EL (cell line): ENCODE measurements at places on chromosomes 3 and 15.

DNA sequence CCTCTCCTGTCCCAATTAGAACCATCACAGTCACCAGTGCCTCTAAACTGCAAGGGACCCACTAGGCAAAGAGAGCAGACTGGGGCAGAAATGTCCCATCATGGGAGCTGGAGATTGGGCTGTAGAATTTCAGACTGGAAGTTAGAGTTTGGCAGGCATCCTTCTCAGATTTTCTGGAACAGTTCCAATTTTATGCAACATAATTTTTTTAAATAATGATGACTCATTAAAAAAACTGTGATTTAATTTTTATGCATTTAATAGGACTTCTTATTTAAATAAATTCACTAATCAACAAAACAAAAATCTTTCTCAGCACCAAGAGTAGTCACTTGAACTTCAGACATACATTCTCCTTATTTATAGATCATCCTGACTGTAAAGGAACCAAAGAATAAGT lies 84.6 kb upstream of the SLC7A14 start:
- DNase-seq = no peak

- DNase-seq = no peak
These were observed 5.1 kb downstream of the LINGO1 start for GRCh38 chr15:77627581-77627980.

- DNase-seq = no peak
These were observed 13.1 kb upstream of the SNX22 start for GRCh38 chr15:64138331-64138941.

- no peak for DNase-seq
These were observed 228.8 kb upstream of the BHLHE40 start for GRCh38 chr3:4750306-4750968.

DNA sequence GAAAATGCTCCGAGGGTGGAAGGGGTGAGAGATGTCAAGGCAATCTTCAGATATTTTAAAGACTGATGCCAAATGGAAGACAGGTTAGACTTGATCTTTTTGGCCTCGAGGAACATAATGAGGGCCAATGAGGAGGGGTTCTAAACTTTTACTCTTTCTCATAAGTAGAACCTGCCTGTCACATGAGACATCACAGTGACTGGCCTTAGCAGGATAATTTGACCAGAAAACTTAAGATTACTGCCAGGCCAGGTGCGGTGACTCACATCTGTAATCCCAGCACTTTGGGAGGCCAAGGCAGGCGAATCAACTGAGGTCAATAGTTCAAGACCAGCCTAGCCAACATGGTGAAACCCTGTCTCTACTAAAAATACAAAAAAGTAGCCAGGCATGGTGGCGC lies 12.2 kb downstream of the TM4SF4 start:
- no peak for DNase-seq

DNA sequence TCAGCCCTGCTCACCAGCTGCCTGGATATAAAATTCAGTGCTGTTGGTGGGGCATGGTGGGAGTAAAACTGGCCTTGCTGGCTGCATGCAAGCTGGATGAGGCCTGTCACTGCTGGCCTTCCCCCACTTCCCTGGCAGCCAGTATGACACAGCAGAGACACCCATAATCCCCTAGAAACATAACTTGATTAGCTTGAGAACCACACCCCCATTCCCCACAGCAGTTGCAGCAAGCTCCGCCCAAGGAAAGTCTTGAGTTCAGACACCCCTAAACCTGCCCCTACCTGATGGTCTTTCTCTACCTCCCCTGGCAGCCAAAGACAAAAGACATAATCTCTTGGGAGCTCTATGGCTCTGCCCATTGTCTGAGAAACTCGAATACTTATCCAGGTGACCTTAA lies 405.1 kb upstream of the NECTIN3 start:
- no peak for DNase-seq

DNA sequence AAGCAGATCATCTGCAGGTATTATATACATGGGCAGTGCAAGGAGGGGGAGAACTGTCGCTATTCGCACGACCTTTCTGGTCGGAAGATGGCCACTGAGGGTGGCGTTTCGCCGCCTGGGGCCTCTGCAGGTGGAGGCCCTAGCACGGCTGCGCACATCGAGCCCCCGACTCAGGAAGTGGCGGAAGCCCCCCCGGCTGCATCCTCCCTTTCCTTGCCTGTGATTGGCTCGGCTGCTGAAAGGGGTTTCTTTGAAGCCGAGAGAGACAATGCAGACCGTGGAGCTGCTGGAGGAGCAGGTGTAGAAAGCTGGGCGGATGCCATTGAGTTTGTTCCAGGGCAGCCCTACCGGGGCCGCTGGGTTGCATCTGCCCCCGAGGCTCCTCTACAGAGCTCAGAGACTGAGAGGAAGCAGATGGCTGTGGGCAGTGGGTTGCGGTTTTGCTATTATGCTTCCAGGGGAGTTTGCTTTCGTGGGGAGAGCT lies 639 bp downstream of the MKRN3 start:
- peak; percentile 14 for DNase-seq

- no peak for DNase-seq
These were observed 104.1 kb downstream of the GSK3B start for GRCh38 chr3:119989981-119990655.

DNA sequence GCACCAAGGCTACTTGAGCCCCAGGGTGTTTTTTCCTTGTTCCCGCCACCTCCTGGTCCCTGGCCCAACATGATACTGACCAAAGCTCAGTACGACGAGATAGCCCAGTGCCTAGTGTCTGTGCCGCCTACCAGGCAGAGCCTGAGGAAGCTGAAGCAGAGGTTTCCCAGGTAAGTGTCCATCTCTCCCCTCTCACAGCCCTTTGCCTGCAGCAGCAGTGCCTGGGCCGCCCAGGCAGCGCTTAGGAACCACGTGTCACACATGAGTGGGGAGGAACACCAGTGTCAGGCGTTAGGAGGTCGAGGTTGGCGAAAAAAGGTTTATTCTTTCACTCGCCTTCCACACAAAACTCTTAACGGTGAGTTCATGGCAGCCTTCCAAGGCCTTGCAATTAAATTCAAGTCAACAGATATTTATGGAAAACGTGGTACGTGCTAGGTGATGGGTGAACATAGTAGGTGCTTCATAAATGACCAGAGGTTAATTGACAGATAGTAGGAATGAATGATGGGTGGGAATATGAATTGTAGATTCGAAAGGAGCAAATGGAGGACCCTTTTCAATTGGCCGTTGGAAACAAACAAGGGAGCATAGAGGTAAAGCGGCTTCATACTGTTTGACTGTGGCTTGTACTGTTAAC lies 486 bp downstream of the CDIN1 start:
- no peak for DNase-seq

GRCh38 chr15:81073801-81074200 lies 60.3 kb upstream of the CFAP161 start:
- no peak for DNase-seq

DNA sequence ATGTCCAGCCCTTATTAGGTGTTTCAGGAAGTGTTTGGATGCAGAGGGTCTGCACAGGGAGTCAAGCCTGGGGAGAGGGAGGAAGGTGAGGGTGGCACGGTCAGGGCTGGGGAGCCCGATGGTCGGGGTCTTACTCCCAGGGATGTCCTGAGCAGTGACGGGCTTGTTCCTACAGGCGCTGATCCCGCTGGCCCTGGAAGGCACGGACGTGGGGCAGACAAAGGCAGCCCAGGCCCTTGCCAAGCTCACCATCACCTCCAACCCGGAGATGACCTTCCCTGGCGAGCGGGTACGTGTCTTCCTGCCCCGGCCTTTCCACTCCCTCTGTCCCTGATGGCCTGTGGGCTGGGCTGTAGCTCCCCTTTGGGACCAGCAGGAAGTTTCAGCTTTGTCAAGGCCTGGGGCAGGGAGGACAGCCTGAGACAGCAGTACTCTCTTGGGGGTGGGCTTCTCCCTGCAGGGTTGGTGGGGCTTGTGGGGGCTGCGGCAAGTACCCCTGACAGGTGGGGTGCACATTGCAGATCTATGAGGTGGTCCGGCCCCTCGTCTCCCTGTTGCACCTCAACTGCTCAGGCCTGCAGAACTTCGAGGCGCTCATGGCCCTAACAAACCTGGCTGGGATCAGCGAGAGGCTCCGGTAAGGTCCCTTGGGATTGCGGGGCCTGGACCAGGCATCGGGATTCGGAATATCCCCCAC lies 4.6 kb upstream of the RCCD1 start:
- DNase-seq = no peak

GRCh38 chr3:45224824-45225464 lies 1.1 kb downstream of the TMEM158 start:
- DNase-seq = peak; percentile 83

- no peak for DNase-seq
These were observed 8.9 kb downstream of the LMOD3 start for GRCh38 chr3:69113536-69113935.

DNA sequence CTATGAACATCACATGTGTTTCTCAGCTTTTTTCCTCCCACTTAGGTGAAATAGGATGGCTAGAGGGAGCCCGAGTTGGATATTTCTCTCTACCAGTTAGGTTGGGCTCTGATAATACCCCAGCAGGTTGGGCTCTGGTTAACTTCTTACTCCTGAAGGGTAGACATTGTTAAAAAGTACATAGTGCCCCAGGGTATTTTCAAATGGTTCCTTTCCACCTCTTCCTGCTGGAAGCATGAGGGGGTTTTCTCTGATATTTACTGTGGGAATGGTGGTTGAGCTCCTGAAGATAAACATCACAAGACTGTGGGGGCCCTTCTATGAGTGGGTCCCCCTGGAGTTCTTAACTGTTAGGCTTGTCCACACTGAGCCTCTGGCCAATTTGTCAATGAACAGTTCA lies 36.1 kb upstream of the SPESP1 start:
- no peak for DNase-seq

- DNase-seq = no peak
These were observed 110.1 kb upstream of the GBE1 start for GRCh38 chr3:81871358-81872155.

DNA sequence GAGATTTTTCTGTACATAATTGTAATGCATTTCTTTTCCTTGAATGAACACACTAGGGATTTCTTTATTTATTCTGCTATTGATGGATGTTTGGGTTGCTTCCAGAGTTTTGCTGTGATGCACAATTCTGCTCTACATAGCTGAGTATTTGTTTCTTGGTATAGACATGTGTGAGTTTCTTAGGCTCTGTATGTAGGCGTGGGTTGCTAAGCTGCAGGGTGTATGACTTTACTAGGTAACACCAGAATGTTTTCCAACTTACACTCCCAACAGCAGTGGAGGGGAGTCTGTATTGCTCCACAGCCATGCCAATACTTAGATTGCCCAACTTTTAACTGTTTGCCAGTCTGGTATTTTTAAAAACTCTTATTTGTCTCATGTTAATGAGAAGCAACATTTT lies 155.5 kb upstream of the TNIK start:
- no peak for DNase-seq

GRCh38 chr3:162141272-162141791 lies 644.7 kb downstream of the OTOL1 start:
- DNase-seq = peak; percentile 83
